ENCODE measurements at places on chromosomes 11 and 22.

GRCh38 chr11:99257131-99257530, 236.4 kb downstream of the CNTN5 start:
- no peak for DNase-seq

GRCh38 chr11:32792948-32793475, 1.4 kb downstream of the CCDC73 start:
- peak; percentile 23 for DNase-seq

- DNase-seq, result no peak
These were observed 64.1 kb upstream of the LMO1 start for GRCh38 chr11:8327761-8328192.

DNA sequence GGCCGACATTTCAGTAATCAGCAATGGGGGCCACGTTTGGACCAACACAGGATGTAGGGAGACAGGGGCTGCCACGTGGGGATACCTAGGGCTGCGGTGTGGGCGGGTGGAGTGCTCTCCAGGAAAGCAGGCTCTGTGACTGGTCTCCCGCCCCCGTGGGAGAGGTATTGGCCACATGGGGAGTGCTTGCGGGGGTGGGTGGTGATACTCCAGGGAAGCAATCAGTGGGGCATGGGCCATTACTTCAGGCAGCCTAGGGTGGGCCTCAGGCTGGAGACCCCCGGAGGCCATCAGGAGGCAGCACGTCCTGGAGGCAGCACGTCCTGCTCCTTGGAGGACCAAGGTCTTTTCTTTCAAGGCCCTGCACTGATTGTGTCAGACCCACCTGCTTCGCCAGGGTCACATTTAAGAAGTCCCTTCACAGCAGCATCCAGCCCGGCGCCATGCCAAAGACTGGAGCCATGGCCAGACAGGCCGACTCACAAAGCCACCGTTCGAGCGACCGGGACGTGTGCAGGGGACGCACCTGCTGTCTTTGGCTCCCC, 3.0 kb upstream of the MUC2 start:
- DNase-seq, result no peak

- DNase-seq, result no peak
These were observed 148.9 kb downstream of the TBC1D22A start for GRCh38 chr22:46911346-46911745.

- DNase-seq, result no peak
These were observed 4.3 kb downstream of the CLTCL1 start for GRCh38 chr22:19287076-19287707.
